ENCODE measurements at places on chromosomes 7 and 10.

GRCh38 chr10:96719200-96719599 is 1.1 kb downstream of the PIK3AP1 start:
- no peak for DNase-seq

GRCh38 chr7:153550173-153550572 is 502.0 kb upstream of the DPP6 start:
- no peak for DNase-seq

GRCh38 chr10:30537586-30537985 is 92.0 kb downstream of the LYZL2 start:
- DNase-seq = no peak

DNA sequence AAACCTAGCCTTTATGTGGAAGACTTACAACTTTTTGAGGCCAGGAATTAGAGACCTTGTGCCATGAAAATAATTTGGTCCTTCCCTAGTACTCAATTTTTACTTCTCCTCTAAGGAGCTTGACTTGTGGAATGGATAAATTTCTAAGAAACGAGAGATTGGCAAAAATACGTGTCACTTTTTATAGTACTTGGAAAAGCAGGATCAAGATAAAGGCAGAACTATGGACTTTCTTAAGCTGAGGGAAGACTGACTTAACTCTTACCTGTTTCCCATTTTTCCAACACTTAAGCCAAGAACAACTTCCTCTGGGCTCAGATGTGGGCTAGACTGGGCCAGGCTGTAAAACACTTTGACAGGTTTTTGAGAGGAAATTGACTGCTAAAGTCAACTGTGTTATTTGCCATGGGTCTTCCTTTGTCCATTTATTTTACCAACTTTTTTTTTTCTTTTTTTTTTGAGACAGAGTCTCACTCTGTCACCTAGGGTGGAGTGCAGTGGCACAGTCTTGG is 2.0 kb upstream of the WBP1L start:
- DNase-seq = no peak

DNA sequence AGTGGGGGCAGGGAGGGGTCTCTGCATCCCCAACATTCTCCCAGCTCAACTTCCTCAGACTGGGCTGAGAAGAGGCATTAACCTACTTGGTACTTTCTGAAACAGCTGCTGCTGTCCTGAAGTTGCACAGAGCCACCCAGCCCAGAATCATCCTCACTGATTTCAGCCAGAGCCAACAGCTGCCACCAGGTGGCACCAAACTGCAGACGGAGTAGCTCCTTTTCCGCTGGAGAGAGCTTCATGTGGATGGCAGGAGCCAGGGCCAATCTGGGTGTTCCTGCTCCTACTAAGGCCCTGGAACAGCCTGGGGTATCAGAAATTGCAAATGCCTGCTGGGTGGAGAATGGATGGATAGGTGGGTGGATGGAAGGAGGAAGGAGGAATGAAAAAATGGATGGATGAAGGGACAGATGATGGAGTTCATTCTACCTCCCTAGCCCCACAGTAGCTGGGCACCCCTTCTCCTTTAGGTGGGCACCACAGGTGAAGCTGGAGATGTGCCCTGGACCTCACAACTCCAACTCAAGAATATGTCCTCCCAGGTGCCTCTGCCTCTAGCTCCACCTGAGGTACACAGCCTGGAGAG is 11.8 kb upstream of the DRGX start:
- peak; percentile 57 for DNase-seq

DNA sequence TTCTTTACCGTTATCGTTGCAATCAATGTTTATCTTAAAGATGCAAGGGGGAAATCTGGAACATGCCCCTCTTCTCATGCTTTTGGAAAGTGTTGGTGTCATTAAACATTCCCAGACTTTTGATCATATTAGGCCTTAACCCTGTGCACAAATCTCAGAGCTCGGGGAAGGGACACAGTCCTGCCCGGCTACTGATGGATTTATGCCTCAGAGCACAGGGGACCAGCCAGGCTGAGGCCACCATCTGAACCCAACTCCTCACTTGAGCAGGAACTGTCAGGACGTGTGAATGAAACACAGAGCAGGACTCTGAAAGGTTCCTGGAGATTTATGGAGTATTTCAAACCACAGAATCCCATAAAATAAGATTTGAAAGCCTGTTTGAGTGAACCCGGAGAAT is 132.0 kb upstream of the CXCL12 start:
- DNase-seq = no peak

DNA sequence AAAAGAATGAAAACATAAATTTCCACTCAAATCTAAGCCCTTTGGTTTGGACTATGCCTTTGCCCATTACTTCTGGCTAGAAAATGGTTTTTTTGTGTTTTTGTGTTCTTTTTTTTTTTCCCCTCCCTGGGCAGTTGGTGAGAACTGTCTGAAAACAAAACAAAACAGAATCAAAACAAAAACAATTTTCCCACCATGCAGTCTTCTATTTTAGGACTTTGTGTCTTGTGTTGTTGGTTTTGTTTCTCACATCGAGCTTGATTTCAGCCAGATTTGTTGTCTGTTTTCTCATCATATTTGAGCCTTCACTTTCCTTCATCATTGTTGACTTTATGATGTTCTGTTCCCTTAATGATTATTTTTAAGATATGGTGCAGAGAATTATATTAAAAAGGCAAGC is 206.3 kb downstream of the MACC1 start:
- DNase-seq = no peak

DNA sequence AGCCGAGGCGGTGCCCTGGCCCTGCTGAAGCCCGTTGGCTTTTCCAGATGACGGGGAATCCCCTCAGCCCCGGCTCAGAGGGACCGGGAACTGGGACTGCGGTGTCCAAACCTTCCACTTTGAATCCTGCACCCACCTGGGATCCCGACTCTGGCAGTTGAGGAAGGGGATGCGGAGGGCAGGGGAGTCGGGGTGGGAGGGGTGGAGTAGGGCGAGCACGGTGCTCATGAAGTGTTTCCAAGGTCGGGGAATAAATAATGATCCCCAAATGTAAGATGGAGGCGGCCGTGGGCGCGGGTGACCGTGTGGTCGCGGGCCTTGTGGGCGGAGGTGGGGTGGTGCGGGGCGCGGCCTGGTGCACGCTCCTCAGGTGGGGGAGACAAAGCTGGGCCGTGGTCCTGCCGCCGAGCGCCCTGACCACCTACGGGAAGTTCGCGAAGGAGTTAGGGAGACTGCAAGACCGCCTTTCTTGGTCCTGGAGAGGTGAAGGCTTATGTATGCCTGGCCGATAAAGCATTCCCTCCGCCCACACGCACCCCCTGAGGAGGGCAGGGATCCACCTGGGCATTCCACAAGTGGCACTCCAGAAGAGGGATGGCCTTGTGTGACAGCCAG is 1.4 kb downstream of the MTURN start:
- DNase-seq = no peak

DNA sequence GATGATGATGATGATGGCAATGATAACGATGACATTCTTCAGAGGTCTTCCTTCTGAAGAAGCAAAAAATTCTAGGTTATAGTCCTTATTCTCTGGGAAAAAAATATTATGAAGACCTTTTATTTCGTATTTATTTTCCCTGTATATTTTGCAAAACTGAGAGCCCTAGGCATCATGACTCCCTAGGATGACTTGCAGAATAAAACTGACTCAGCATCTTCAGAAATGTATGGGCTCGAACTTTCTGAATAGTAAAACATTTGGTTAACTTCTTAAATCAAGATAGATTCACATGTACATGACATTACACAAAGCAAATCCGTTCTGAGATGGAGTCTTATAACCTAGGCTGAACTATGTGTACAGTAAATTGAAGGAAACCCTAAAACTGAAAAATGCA is 29.4 kb downstream of the DKK1 start:
- no peak for DNase-seq

DNA sequence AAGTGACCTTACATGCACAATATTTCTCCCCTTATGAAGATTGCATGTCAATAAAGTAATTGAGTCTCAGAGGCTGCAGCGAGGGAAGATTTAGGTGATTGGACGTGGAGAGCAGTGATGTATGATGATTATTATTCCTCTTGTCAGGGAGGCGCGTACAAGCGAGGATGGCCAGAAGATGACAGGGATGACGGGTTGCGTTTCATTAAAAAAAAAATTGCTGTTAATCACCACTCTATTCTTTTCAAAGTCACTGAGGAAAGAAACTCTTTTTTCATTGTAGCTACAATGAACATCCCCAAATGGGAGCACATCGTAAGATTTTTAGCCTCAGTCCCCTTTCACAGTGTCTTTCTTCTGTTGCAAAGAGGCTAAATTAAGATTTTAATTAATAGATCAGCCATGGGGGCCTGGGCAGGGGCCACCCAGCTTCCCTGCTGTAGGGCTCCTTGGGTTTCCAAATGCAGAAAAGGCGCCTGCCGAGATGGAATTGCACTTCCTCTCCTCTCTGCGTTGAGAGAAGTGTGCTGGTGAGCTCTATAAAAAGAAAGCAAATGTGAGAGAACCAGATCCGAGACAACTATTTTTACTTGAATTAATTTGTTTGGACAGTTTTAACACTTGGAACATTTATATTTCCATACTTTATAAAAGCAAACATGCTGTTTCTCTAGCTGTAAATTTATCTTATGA is 998.1 kb downstream of the LRMDA start:
- no peak for DNase-seq

- DNase-seq = peak; percentile 15
Observed at GRCh38 chr7:24290004-24290641, 6.1 kb downstream of the NPY start.

DNA sequence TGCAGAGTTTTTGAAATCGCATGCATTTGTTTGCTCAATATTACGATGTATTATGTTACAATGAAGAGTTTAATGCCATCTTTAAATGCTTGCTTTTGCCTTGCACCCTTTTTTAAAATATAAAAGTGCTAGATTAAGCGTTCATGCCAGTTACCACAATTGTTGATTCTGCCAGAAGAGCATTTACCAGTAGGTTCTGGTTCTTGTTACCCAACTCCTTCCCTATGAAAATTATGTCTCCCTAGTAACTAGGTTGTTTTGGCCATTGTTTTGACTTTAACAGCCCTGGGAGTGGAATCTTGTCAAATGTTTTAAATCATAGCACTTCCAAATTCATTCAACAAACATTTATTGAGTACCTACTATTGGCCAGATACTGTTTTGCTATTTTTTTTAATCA is 32.8 kb upstream of the CDK14 start:
- no peak for DNase-seq

- DNase-seq = no peak
Observed at GRCh38 chr7:128074336-128074735, 43.1 kb upstream of the LRRC4 start.

DNA sequence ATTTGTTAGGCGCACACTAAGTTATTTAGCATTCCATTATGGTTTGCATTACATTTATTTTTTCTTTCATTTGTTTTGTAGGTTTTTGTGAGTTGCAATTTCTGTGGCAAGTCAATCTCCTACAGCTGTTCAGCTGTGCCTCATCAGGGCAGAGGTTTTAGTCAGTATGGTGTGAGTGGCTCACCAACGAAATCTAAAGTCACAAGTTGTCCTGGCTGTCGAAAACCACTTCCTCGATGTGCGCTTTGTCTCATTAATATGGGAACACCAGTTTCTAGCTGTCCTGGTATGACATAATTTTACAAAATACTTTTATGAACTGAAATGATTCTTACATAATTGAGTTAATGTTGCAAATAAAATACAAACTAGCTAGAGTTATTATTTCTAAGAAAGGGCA is 29.5 kb downstream of the MIOS start:
- peak; percentile 11 for DNase-seq

DNA sequence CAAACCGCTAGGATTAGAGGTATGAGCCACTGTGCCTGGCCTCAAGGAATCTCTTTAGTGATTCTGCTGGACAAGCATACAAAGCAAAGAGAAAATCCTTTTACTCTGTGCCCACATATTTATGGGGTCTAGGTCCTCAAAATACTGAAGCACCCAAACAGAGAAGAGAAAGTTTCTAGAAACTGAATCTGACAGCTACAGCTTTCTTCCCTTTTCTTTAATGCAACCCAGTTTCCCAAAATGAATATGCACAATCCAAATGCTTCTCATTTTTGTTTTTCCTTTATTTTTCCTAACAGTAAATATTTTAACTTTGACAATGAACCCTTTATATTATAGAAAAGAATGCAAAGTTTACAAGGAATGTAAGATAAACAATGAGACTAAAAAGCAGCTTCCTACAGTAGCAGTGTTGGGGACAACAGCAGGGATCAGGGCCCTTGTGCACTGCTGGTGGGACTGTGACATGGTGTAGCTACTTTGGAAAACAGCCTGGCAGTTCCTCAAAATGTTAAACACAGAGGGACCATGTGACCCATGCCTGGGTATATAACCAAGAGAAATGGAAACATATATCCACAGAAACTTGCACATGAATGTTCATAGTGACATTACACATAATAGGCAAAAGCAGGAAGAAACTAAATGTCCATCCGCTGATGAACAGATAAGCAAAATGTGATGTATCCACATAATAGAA is 325.2 kb downstream of the PRPF18 start:
- DNase-seq = no peak
